ENCODE measurements at places on chromosomes 16 and 17.

GRCh38 chr16:71626018-71626857, at the start of gene MARVELD3:
Gene MARVELD3 (plus strand): TSS chr16:71626184. CDS start chr16:71626230, 46 bp downstream.
- no peak for DNase-seq

DNA sequence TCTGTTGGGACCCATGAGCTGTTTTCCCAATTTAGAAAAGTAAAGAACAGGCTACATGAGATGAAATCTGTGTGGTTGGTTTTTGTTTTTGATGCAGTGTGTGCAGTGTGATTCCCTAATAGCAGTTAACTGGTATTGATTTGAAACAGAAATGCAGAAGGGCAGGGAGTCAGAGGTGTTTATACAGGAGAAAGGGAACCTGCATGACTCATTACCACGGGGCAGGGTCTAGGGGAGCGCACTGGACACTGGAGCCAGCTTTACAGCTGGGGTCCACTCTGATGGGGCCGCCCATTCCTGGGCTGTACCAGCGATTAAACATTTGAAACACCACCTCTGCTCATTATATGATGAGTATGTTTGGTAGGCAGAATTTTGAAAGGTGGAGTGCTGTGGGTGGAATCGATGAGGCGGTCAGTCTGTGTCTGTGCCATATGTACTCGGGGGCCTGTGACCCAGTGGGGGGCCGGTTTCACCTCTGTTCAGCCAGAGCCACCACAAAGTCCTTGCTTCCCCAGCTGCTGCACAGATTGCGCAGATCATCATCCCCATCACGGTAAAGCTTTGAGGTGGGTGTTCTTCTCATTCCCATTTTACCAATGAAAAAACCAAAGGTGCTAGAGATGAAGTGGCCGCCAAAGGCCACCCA, 142.5 kb downstream of the CMIP start:
- DNase-seq = no peak

- DNase-seq = no peak
Measured at GRCh38 chr16:2194166-2194834, 2.1 kb downstream of the CASKIN1 start.

GRCh38 chr17:82218349-82219075, 5.9 kb upstream of the CCDC57 start:
- DNase-seq = no peak

GRCh38 chr16:1003391-1004347, 22.1 kb downstream of the SOX8 start:
- DNase-seq = peak; percentile 24

- no peak for DNase-seq
Measured at GRCh38 chr17:79201119-79201518, 126.5 kb downstream of the ENGASE start.

DNA sequence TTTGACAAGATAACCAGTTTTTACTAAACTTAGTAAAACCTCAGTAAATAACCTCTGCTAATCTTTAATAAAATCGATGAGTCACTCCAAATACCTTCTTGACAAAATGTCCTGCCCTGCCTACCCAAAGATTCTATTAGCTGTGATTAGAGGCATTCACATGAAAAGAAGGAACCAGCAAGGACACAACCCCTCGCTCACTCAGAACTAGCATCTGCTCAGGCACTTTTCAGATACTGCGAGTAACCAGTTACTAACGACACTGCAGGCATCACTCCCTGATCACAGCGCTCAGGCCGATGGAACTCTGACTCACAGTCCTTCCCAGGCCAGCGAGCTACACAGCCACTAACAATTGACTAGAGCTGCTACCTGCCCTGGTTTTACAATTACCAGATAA, 24.3 kb downstream of the PELP1 start:
- no peak for DNase-seq

DNA sequence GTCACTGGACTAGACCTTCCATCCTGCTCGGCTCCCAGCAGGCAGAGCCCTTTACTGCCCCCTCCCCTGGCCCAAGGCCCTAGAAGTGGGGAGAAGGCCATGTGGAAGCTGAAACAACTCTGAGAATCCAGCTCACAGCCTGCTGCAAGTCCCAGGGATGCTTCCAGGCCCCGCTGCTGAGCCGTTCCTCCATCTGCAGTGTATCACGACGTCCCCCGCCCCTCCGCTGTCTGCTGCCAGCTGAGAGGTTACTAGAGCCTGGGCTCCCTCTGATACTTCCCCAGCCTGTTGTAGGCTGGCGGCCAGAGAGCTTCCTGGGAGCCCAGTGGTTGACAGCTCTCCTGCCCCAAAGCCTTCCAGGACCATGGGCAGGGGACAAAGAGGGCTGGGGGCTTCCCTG, 118.2 kb downstream of the MGAT5B start:
- DNase-seq = no peak

- DNase-seq = no peak
Measured at GRCh38 chr17:12536472-12536871, 129.2 kb upstream of the MYOCD start.

- DNase-seq = no peak
Measured at GRCh38 chr17:17738901-17739300, 57.6 kb downstream of the RAI1 start.

GRCh38 chr17:8707332-8708024, 37.2 kb downstream of the CCDC42 start:
- DNase-seq = no peak

Measured in stimulated activated CD8-positive, alpha-beta memory T cell treated with anti-CD3 and anti-CD28 coated beads, Interleukin-2, amount 100 ng/mL, for 1 hour (primary cell).